ENCODE measurements at places on chromosomes 5 and 9.
A peak's percentile ranks its signal among the peaks of the same experiment; 100 is the strongest.

DNA sequence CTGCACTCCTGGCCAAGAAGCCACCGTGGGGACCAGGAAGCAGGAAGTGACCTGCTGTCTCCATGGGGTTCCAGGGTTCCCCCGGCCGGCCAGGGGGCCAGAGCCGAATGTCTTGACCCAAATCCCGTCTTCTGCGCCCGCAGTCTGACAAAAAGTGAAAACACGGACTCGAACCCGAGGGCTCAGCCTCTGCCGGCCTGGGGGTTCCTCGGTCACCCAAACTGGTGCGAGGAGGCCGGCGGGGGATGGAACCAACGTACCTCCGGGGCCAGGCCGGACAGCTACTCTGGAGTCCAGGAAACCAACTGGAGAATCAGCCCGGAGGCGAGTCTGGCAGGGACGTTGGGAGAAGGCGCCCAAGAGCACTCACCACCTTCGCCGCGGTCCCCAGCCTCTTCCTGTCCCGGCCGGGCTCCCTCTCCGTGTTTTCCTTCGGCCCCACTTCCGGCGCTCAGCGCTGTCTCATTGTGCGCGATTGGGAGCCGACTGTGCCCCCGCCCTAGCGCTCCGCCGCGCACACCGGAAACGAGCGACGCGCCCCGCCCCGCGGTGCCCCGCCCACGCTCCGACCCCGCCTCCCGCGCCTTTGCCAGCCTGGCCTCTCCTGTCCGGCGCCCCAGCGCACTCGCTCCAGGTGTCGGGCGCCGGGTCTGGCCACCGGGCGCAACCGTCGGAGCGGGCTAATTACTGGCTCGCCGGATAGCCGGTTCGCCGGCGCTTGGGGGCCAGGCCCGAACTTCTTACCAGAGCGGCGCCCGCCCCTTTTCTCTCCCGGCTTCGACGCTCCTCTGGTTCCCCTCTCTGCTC lies at the start of gene TUT7:
Gene TUT7, minus strand, starts transcription at position 400 of the 807 bp plus-strand sequence. CDS start 1,211 bp downstream, outside the sequence.
- DNase-seq = peak; percentile 95

DNA sequence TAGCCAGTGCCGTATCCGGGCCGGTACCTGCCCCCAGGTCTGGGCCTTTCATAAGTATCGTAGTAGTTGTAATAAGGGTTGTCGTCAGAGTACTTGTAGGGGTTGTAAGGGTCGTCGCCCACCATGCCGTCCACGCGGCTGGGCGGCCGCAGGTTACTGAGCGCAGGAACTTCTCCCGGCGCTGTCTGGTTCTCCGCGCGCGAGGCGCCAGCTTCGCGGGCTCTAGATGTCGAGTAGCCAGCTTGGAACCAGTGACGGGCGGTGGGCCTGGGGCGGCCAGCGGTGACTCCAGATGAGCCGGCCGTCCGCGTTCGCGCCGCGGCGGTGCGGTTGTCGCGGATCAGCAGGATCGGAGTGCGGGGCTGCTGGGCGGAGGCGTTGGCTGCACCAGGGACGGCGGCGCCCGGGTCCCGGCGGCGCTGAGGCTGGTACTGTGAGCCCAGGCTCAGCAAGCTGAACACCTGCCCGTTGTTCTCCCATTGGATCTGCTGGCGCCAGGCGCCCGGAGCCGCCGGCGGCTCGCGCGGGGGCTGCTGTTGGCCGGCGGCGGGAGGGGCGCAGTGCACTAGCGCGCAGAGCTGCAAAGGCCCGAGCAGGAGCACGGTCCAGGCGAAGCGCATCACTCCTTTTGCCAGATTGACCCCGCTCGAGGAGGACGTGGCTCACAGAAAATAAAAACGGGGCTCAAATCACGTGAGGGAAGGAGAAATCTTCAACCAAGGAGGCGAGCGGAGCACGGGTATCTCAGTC lies 518 bp downstream of the LOX start:
- DNase-seq = no peak

GRCh38 chr5:145856285-145856818 lies 16.5 kb downstream of the GRXCR2 start:
- peak; percentile 71 for DNase-seq

DNA sequence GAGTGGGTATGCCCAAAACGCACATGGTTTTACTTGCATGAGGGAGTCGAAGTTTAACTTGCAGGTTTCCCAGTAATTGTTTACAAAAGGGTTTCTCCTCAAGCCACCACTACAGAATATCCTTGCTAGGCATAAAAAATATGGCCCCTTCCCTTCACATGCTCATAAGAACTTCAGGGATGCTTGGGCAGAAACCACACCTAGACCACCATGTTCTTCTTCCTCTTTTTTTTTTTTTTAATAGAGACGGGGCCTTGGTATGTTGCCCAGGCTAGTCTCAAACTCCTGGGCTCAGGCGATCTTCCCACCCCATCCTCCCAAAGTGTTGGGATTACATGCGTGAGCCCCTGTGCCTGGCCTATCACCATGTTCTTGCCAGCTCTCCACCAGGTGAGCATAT lies 18.6 kb upstream of the PLIN2 start:
- DNase-seq = no peak

GRCh38 chr5:61732369-61732768 lies 400.3 kb downstream of the ZSWIM6 start:
- DNase-seq = no peak

- DNase-seq = no peak
Observed at GRCh38 chr5:67817652-67818051, 397.9 kb upstream of the PIK3R1 start.

- DNase-seq = peak; percentile 44
Observed at GRCh38 chr5:31470608-31471007, 61.3 kb downstream of the DROSHA start.

DNA sequence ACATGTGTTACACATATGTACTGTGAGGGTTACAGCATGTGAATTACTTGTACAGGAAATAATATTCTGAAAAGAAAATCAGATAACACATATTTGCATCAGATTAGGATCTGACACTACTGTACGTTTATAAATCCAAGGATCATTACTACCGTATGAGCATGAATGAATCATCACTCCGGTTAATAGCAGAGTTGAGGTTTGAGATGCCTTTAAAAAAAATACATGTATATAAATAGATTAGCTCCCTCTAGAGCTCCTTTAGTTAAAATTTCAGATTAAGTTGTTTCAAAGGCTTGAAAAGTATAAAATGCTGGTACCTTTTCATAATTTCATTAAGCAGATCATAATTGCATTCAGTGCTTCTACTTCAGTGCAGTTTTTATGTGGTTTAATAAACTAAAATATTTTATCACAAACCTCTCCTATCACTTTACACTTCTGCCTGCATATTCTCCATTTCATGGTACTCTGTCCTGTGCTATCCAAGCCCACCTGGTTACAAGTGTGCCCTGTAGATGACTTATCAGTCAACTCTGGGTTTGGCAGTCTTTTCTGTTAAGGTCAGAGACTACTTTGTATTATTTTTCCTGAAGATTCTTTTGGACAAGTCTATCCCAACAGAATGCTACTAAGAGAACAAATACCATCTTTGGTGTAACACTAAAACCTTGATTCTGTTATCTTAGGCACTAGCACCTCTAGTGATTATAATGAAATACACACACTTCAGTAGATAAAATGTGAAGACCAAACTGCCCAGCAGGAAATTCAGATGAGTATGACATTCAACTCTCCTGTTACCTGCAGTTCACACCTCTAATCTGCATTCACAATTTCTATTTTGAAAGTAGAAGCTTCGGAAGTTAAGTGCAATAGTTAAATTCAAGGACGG lies 48.0 kb upstream of the POU5F2 start:
- DNase-seq = peak; percentile 78

- DNase-seq = no peak
Observed at GRCh38 chr9:134835448-134835847, 45.2 kb upstream of the FCN2 start.

DNA sequence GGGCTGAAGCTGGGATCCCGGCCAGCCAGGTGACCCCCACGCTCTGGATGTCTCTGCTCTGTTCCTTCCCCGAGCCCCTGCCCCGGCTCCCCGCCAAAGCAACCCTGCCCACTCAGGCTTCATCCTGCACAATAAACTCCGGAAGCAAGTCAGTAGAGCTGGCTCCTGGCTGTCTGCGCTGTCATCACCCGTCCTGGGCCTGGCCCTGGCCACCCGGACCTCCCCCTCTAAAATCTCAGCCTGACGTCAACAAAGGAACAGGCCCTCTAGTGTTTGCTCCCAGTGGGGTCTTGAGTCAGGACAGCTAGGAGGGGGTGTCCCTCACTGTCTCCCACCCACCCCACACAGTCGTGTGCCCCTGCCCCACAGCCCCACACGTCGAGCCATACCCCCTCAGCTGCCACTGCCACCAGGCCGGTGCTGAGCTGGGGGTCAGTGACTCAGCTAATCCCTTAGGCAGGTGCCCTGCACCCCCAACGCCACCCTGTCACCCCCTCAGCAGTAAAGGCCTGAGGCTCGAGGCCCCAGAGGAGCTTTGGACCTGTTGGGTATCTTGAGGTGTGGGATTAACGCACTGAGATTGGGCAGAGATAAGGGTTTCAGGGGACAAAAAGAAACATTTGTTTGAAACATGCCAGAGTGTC lies 1.1 kb upstream of the LCNL1 start:
- no peak for DNase-seq

- DNase-seq = peak; percentile 82
Observed at GRCh38 chr9:36136272-36136893, at the start of gene GLIPR2. GLIPR2 (plus strand) TSS chr9:36136733; CDS start chr9:36136779, 46 bp downstream.

GRCh38 chr5:126778675-126779403 lies 1.9 kb downstream of the LMNB1 start:
- DNase-seq = no peak

DNA sequence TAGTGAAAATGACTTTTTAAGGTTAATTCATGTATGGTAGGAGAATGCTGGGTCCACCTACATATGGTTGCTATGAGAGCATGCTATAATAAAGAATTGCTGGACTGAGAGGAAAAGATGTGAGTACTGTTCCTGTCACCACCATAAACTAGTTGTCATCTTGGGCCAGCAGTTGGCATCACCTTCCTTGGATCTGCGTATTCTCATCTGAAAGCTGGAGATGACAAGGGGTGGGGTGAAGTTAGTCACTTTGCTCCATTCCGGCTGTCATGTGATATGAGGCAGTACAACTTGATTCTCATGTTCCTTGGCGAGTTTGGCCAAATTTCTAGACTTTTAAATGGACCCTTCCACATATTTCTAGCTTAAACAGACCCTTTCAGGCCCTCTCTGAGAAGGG lies 33.3 kb downstream of the PIP5K1B start:
- DNase-seq = no peak

GRCh38 chr9:1096155-1096964 lies 46.2 kb downstream of the DMRT2 start:
- no peak for DNase-seq

DNA sequence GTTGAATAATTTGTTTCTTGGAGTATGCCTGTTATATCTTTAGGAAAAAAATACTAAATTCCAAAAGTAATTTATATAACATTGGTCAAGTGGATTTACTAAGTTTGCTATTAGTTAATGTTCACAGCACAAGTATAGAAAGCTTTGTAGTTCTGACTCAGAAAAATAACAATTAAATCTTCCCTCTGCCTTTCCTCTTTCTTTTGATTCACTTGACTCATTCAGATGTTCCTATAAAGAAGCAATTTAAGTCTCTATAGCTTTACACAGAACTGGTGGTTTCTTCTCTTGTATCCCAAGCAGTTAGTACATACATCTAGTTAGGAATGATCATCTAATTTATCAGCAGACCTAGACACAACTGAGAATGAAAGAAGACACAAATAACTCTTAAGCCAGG lies 4.5 kb upstream of the CDC42SE2 start:
- no peak for DNase-seq

DNA sequence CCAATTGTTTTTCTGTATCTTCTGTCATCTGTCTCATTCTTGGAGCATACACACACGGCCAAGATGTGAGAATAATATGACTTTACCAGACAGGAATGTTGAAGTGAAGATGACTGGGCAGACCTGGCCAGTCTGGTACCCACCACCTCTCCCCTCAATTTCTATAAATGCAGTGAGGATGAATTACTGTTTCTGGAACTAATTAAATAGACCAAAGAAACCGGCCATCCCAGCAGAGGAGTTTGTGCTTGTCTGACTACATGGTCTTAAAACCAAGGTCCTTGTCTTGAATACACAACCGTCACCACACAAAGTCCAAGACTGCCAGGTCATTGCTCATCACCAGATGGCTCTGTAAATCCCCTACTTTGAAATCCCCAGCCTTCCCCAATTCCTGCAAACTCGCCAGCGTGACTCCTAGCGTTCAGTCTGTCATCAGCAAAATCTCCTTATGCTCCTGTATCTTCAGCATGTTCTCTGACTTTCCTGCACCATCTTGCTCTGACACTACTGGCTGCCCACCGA lies 147.2 kb downstream of the PDE4D start:
- peak; percentile 91 for DNase-seq

DNA sequence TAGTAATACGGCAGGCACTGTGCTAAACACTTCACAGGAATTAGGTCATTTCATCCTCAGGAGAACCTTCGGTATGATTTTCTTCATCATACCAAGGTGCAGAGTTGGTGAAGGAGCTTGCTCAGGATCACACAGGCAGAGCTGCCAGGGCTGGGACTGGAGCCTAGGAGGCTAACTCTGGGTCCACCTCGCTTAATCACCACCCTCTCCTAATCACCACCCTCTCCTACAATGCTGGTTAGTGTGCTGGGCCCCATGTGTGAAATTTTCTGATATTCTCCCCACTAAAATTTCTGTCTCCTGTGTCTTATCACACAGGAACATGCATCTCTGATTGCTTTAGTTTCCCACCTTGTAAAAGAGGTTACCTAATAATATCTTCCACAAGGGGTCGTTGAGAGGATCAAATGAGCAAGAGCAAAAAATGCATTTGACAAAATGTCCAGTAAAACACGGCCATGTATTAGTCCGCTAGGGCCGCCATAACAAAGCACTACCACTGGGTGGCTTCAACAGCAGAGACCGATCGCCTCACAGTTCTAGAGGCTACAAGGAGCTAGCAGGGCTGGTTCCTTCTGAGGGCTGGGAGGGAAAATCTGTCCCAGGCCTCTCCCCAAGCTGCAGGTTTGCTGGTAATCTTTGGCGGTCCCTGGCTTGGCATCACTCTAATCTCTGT lies 128.2 kb upstream of the NFIB start:
- no peak for DNase-seq

Measured in fibroblast of skin of abdomen (primary cell).